Mucosa of descending colon (tissue), 3 donors: ENCODE measurements at places on chromosomes 16 and 17. TPM values are rescaled to one million over a fixed set of nuclear protein-coding genes. Genes with fewer than 3 reads are reported as not detected.

EARS2 gene
- total RNA-seq: 18.0 TPM

NPIPB13 gene
- total RNA-seq: 28.5 TPM

MT1A gene
- 8.9 TPM for total RNA-seq

CTNS gene
- total RNA-seq: 9.6 TPM

TTYH2 gene
- total RNA-seq: 9.1 TPM

MEIOC gene
- total RNA-seq: not detected

- peak; percentile 2 for DNase-seq
Measured at GRCh38 chr17:50506298-50506697, 1.9 kb upstream of the MYCBPAP start.

DNA sequence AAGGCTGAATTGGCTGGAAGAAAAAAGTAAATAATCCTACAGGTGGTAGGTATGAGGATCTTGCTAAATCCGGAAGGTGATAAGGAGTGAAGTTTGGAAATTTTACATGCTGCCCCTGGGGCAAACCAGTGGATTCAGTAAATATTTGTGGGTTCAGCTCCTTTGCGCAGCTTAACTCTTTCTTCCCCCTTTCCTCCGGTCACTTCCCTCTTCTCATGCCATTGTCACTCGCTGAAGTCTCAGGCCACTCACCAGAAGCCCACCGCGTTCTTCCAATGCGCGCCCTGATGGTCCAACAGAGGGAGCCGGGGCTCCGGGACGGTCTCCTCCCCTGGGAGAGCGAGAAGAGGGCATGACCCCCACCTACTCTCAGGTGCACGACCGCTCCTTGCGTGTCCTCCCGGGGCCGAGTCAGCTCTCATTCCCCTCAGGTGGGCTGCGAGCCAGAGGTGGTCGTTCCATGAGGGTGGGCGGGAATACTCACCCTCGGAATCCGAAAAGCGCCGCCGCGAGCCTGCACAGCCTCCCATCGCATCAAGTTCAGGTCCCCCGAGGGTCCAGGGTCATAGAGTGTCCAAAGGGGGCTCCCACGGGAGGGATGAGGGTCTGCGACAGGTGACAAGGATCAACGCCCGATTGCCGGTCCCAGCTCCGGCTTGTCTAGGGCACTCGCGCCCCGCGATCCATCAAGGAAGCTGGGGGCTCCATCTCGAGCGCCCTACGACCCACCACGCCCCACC, 474 bp downstream of the CLN3 start:
- no peak for DNase-seq

GRCh38 chr16:58040496-58040846, 14.9 kb downstream of the MMP15 start:
- no peak for DNase-seq

- DNase-seq: no peak
Measured at GRCh38 chr16:500709-501108, 26.8 kb upstream of the CAPN15 start.

- no peak for DNase-seq
Measured at GRCh38 chr16:6636457-6636856, 696.2 kb upstream of the RBFOX1 start.

DNA sequence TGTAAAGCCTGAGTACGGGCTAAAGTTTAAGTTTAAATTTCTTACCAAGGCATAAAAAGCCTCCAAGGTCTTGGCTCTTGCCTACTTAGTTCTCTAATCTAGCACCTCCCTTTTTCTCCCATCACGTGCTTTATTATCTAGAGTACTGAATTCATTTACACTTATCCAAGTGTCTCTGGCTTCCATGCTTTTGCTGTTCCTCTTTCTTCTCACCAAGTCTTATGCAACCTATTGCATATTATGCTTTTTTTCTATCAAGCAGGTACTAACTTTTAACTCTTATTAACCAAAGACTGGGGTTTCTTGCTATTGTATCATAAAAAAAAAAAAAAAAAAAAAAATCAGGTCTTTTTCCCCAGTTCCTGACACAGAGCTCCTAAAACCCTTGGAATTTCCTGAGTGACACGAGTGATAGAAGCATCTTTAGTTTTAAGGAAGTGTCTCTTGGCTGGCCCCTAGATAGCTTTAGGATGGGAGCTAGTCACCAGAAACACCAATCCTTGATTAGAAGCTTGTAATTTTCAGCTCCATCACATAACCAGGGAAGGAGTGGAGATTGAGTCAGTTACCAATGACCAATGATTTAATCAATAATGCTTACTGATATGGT, 44.9 kb downstream of the SSH2 start:
- DNase-seq: no peak

DNA sequence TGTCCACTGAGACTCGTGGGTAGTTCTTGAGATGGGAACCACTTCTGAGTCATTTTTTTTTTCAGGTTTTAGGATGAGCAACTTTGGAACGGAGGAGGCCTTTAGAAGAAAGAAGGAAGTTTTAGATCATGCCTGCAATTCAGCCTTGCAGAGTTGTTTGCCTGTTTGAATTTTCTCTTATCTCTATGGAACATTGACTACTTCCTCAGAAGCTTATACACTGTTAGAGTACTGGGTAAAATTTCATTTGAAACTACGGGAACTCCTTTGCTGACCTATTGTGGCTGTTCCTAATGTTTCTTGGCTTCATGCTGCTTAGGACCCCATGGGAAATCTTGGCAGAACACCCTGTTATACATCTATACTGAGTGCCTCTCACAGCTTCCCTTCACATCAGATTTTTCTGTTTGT, 70.8 kb downstream of the MAP2K6 start:
- DNase-seq: no peak

GRCh38 chr17:7857713-7858521, at the start of gene CYB5D1:
TSS of gene CYB5D1 (plus strand) at chr17:7858003. CDS start at chr17:7858135, 132 bp downstream.
- DNase-seq: peak; percentile 88

DNA sequence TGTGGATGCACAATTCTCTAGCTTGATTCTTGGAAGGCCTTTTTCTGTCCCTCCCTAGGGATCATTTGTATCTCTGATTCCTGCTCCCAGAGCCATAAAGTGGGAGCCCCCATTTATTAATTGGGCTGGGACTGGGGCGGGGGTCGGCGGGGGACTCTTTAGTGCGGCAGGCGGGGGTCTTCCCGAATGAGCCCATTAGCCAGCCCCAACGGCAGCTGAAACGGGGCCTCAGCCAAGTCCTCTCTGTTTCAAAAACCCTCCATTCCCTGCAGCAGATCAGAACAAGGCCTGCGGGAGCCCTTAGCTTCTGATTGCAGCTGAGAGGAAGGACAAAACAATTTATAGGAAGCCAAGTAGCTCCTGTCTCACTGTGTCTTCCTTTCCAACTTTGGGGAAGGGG, 67.1 kb downstream of the NEUROD2 start:
- no peak for DNase-seq

- DNase-seq: peak; percentile 61
Measured at GRCh38 chr16:19804538-19805323, 79.9 kb downstream of the GPRC5B start.

DNA sequence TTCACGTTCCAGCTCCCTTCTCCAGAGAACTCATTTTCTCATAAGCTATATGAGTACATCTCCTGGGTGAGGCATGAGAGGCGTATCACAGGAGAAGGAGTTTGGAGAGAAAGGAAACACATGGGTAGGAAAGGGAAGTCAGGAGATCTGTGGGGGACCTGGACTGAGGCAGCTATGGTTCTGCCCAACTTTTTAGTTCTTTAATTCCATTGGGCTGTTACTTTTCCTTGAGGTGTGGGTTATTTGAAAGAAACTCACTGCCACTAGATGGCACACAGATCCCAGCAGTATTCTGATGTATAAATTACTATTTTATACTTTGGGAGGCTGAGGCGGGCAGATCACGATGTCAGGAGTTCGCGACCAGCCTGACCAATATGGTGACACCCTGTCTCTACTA, 63.6 kb downstream of the NUP93 start:
- no peak for DNase-seq

DNA sequence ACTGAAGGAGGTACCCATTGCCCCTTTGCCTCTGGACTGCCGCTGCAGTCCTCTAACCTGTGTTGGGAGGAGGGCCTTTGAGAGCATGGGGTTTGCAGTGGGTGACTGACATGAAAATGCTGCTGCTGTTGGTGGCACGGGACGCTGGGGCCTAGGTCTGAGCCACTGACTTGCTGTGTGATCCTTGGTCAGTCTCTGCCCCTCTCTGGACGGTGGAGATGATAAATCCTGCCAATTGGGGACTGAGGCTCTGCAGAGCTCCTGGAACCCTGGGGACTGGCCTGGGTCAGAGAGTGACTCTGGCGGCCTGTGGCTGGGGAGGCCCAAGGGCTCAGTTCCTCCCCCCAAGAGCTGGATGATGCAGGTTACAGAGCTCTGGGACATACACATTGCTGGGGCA, 6.1 kb upstream of the PYDC1 start:
- DNase-seq: no peak

DNA sequence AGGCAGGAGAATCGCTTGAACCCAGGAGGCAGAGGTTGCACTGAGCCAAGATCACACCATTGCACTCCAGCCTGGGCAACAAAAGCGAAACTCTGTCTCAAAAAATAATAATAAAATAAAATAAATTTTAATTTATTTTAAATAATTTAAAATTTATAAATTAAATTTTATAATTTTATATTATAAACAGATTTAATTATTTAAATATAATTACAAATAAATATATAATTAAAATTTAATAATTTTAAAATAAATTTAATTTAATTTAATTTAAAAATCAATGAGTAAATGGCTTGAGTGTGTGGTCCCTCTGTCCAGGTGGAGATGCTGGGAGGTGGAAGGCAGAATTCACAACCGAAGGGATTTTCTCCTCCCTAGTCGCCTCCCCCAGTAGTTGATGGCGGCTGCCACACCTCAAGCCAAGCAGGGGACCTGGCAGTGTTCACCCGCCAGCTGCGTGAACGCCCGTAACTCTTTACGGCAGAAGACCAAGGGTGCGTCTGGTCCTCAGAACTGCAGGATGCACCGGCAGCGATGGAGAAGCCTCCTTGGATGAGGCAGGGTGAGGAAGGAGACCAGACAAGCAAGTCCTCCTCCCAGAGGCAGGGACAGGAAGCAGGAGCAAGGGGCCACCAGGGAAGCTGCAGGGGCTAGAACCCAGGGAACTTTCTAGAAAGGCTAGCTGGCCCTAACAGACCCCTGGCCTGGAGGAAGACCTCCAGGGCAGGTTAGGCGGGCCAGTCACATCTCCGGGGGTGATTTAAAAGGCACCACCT, 22.9 kb upstream of the KRT17 start:
- DNase-seq: no peak

DNA sequence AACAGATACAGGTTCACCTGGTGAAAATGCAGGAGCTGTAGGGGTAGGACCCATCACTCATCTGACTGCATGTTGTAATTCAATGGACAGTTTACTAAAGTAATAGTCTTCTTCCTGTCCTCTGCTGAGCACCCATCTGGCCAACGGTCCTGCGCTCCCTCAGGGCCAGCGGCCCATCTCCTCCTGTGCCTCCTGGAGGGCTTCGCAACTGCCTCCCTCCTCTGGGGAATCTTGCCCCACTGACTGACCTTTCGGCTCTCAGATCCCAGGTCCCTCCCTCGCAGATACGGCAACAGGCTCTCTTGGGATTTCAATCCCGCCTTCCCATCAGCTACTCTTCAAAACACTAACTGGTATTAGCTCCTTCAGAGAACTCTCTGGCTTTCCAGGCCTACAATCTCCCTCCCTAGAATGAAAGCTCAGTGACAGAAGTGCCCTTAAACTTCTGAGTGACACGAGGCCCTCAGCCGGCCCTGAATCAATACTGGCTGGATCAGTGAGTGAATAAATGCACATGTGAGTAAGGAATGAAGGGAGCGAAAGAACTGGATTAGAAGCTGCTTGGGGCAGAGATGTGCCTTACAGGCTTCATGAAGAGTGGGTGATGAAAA, 1.3 kb downstream of the PEMT start:
- DNase-seq: no peak

DNA sequence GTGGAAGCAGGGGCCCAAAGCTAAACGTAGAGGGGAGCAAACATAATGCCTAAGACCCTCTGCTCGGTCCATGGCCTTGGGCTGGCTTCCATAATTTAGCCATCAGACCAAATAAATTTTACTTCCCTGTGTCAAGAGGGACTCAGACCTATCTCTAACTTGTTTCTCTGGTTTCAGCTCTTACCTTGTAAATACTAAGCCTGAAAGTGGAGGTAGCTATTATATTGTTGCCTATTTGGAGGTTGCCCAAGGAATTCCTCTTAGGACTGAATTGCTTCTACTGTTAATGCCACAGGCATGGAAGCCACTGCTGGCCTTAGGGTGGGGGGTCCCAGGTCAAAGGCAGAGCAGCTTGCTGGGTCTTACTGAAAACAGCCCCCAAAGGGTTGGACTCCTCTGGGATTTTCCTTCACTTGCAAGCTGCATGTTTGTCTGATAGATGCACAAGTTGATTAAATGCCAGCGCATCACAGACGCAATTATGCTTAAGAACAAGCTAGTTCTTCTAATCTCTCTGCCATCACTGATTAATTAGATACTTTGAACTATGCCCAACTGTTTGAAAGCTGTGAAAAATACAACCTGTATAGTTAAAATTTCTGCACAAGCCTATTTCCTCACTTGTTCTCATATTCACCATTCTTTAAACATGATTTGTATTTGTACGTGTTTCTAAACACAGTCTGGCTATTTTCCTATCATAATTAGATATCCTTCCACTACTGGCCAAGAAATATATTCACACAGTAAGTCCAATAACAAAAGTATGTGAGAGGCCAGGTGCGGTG, 67.9 kb upstream of the HAS3 start:
- no peak for DNase-seq

GRCh38 chr16:23433261-23433920, 19.6 kb downstream of the COG7 start:
- DNase-seq: peak; percentile 63

DNA sequence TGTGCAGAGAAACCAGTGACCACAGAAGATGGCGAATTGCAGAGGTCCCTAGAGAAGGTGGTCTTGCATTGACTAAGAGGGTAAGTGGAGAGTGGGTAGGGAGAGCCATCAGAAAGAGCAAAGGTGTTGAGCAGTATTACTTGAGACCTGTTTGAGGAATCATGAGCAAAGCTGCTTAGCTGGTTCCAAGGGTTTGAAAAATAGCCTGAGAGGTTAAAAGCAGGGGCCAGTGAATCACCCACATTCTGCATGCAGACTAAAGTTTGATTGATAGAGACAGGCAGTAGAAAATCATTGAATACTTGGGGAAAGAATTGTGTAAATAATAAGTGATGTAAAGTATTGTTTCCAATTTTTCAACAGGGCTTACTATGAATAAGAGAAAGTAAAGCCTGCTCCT, 34.0 kb upstream of the KCNJ16 start:
- no peak for DNase-seq
